Fibroblast of lung (primary cell): ENCODE measurements at places on chromosomes 5 and 9.
A peak's percentile ranks its signal among the peaks of the same experiment; 100 is the strongest.

DNA sequence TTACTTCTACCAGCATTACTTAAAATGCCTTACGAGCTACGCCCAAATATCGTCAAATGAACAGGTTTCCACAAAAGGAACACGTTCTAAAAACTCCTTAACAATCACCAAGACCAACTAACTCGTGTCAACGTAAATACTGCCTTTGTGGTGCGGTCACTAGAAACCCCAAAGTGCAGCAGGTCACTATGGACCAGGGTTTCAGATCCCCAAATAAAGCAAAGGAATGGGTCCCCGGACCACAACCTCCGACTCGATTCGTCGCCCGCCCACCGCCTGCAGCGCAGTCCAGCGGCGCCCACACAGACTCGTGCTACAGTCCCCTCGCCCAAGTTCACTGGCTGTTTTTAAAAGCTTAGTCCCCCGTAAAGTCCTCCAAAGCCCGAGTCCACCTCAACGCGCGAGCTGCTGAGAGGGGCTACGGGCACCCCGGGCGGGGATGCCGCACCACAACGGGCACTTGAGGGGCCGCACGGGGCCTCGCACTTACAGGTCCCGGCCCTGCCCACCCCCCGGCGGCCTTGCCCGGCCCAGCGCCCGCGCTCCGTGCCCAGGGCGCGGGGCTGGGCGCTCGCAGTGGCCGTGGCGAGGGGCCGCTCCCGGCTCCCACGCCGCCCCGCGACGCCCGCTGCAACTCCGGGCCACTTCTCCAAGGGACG lies 1.1 kb downstream of the NFIB start:
- peak; percentile 52 for DNase-seq

GRCh38 chr9:113602126-113603047 lies 138.9 kb downstream of the RGS3 start:
- DNase-seq, result peak; percentile 84

- DNase-seq, result peak; percentile 64
Observed at GRCh38 chr5:8895599-8895998, 650.3 kb downstream of the SEMA5A start.

DNA sequence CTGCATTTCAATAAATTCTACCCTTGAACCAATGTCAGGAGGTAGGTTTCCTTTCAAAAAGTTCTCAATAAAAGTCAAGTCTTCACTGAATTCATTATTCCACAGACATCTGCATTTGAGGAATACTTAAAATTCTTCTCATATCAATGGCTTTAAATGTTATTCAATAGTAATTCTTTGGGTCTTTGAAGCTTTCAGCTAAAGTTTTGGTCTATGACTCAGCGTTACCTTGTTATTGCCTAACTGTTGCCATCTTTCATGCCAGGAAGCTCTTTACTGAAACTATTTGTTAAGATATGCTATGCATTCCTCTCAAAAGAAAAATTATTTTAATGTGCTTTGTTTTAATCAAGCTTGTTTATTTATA lies 170.5 kb downstream of the NNT start:
- DNase-seq, result peak; percentile 64

GRCh38 chr5:57432876-57433275 lies 49.7 kb downstream of the ACTBL2 start:
- no peak for DNase-seq

- DNase-seq, result peak; percentile 37
Observed at GRCh38 chr5:165410476-165410875, 1905.1 kb downstream of the MAT2B start.

DNA sequence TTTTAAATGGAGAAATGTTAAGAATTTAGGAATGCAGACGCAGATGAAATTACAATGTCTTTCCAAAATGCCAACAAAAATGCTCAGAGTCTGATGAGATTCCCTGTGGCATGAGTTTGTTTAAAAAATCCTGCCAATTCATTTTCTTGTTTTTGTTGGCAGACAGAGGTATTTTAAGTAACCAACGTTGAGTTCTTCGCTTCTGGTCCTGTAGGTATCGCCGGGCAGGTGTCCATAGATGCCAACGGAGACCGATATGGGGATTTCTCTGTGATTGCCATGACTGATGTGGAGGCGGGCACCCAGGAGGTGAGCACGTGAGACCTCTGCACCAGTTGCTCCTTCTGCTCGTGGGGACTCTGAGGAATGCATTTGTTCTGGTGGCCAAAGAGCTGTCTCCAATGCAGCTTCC lies 69.4 kb downstream of the NPR3 start:
- no peak for DNase-seq

DNA sequence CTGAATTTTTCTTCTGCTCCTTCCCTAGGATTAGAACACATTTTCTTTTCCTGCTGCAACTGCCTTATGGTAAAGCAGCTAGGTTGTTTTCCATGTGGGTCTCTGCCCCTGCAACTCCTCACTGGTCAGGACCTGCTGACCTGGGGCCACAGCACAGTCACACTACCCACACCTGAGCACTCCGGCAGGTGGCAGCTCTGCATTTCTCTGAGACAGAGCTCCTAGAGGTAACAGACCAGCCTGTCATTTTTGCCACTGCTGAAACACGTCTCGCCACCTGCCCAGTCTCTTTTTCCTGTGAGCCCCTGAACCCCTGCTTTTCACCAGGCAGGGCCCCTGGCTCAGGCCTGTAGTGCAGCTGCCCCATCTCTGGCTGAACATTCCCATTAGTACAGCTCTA lies 609.6 kb downstream of the HINT1 start:
- DNase-seq, result no peak

- no peak for DNase-seq
Observed at GRCh38 chr5:73319036-73319435, 129.5 kb downstream of the FOXD1 start.

DNA sequence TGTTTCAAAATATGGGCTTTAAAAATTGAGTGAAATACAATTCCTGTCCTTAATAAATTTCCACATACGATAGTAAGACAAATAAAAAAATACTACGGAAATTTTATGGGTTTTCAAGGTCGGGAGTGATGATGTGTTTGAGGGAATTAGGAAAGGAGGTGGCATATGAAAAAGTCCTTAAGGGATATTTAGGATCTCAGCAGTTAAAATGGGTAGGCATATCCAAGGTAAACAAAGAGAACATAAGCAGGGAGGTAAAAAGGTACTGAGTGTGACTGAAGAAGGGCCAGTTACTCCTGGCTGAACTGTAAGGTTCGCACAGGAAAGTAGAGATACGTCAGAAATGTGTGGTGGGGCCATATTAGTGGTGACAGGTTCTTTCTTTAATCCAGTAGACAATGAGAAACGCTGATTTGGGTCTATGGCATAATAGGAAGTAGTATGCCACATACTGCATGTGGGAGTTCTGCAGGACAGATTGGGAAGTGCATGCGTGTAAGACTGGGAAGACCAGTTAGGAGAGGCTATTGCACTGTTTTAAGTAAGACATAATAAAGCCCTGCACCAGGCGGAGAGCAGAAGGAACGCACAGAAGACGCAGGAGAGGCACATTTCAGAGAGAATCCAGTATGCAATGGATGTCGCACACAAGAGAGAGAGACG lies 937 bp upstream of the HMGCR start:
- DNase-seq, result peak; percentile 89
